Activated CD8-positive, alpha-beta memory T cell treated with anti-CD3 and anti-CD28 coated beads for 1 hour (primary cell): ENCODE measurements at places on chromosomes 7 and 10.
A peak's percentile ranks its signal among the peaks of the same experiment; 100 is the strongest.

- no peak for DNase-seq
These were observed 133.2 kb downstream of the DNAJB6 start for GRCh38 chr7:157470017-157470322.

DNA sequence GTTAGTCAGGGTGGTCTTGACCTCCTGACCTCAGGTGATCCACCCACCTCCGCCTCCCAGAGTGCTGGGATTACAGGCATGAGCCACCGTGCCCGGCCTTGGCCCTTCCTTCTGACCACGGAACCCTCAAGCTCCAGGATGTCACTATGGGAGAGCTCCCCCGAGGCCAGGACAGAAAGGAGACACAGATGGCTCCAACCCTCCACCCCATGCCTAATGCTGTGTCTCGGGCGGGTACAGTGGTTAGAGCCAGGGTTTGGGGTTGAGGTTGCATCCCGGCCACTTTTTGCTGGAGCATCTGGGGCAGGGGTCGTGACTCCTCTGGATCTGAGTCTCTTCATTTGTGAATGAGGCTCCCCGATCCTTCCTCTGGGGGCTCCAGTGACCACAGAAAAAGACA lies 8.1 kb downstream of the MYL10 start:
- DNase-seq = no peak

- no peak for DNase-seq
These were observed 464 bp downstream of the KIAA1217 start for GRCh38 chr10:24209432-24209771.

DNA sequence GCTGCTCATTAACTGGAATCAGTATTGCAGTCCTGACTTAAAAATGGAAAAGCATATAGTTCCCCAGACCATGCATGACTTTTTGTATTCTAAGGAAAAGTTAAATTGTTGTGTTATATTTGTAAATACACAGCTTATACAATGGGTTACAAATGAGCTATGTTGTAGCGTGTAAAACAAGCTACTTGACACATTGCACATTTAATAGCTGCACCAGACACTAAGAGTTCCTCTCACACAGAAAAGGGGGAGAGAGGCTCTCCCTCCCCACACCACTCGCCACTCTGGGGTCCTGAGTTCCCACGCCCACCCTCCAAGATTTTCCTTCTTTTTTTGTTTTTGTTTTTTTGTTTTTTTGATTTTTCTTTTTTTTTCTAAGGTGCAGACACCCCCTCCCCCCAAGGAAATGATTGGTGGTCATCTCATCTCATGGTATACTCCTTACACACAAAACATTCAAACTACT lies 6.3 kb downstream of the KLF6 start:
- no peak for DNase-seq

DNA sequence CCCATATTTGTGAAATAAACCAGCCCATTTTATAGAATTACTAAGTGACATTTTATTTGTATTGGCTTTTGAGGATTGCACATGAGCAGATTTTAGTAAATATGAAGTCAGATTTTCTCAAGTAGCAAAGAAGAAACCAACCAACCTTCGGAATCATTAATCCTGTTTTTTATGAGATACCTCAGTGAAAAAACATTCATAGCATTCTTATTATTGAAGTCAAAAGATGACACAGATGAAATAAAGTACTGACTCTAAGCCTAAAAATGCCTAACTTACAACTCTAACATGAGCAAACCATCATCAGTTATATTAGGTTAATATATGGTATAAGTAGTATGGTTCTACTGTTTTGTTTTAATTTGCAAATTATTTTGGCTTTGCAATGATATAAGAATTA lies 59.9 kb upstream of the AGBL3 start:
- DNase-seq = no peak

GRCh38 chr10:74332398-74332797 lies 181.4 kb downstream of the ADK start:
- DNase-seq = no peak

- no peak for DNase-seq
These were observed 19.3 kb upstream of the GPER1 start for GRCh38 chr7:1068619-1069018.

DNA sequence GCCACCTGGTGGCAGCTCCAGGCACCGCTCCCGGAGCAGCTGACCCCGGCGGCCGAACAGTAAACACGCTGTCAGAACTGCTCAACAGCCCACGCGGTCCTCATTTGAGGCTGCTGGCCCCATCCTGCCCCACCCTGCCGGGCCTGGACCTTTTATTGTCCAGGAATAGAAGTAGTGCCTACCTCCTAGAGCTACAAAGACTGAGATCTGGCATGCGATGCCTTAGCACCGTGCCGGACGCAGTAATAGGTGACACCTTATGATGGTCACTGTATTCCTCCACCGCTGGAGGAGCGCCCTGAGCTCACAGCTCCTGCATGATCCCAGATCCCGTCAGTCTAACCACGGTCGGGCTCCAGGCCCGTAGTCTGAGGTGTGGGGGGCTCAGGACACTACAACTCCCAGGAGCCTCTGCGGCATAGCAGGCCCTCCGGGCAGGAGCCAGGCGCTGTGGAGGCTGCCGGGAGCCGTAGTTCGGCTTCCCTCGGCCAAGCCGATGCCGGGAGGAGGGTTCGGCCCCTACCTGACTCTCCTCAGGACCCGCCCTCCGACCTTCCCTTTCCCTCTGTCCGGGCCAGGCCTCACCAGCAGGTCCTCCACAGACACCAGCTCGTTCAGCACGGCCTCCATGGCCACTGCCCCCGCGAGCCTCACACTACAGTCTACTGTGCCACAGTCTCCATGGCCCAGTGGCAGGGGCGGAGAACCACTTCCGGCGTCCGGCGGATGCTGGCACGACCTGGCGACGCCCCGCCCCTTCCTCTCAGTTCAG lies at the start of gene FIS1:
TSS of gene FIS1 (minus strand) at position 707 of the 772 bp plus-strand sequence. CDS start at position 630, 77 bp downstream.
- DNase-seq = peak; percentile 73

DNA sequence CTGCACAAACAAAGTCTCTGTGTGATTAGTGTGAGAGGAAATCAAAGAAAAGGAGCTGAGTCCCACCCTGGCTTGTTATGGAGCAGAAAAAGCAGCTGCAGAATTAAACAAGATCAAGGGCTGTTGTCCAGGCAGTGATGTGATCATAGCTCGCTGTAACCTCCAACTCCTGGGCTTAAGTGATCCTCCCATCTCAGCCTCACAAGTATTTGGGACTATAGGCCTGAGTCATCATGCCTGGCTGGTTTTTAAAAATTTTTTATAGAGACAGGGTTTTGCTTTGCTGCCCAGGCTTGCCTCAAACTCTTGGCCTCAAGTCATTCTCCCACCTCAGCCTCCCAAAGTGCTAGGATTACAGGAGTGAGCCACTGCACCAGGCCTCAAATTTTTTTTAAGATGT lies 88.9 kb downstream of the IPMK start:
- DNase-seq = no peak

- DNase-seq = no peak
These were observed 284.4 kb downstream of the IPMK start for GRCh38 chr10:57983281-57983791.

DNA sequence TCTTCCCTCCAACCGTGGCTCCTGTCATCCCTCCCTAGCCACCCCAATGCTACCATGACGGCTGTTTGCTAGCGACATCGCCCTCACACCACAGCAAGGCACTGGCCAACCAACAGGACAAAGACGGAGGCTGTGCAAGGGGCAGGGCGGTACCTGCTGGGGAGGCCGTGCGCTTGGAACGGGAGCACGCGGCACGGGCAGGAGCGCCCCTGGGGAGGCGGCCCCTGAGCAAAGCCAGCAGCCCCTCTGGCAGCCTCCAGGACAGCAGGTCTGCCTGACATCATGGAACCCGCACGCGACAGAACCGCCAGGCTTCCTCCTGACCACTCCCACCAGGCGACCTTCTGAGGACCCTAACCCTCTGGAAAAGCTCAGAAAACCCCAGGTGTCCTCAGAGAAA lies 12.7 kb downstream of the MAD1L1 start:
- no peak for DNase-seq

DNA sequence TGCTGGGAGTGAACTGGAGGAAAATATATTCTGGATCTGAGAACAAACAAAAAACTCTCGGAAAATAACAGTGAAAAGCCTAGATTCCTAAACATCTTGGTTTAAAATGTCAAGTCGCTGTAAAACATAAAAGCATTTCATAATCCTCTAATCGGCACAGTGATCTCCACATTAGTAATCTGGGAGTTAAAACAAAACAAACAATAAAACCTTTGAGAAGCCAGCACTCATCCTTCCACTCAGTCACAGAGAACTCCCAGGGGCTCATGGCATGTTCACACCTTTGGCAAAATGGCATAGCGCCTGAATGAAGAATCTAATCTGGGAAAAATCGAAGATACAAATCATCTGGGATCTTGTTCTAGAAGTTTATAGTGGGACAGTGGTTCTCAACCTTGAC lies 24.1 kb upstream of the HPS1 start:
- DNase-seq = no peak
